ENCODE measurements at places on chromosomes 4 and X.

DNA sequence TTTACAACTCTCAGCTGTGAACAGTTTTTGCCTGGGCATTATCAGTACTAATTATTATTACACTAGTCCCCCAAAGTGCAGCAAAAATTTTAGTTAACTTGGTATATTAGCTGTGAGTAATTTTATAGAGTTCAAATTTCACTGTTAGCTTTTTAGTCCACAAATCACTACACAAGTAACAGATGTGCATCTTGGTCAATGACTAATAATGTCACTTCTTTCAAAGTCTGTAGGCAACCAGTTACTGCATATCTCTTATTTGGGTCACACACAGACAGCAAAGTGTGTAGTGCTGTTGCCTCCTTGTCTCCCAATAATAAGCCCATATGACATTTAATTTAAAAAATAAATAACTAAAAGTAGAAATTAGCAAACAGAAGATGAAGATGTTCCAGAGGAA lies 159.9 kb downstream of the SCFD2 start:
- no peak for DNase-seq

DNA sequence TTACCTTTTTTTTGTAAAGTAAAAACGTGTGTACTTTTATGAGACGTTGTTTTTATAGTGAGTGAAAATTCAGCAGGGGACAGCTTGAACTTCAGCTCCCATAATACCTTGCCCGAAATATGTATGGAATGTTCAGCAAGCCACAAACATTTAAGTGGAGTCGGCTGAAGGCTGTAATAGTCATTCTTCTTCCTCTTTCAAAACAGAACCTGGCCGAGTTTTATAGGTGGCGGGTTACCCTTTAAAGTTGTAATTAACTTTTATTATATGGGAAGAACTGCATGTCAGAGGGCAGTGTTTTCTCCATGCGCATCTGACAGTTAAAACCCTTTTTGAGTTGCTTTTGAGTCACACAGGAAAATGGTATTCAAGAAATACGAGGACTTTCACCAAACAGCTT lies 50.7 kb downstream of the CLDN34 start:
- DNase-seq, result no peak

DNA sequence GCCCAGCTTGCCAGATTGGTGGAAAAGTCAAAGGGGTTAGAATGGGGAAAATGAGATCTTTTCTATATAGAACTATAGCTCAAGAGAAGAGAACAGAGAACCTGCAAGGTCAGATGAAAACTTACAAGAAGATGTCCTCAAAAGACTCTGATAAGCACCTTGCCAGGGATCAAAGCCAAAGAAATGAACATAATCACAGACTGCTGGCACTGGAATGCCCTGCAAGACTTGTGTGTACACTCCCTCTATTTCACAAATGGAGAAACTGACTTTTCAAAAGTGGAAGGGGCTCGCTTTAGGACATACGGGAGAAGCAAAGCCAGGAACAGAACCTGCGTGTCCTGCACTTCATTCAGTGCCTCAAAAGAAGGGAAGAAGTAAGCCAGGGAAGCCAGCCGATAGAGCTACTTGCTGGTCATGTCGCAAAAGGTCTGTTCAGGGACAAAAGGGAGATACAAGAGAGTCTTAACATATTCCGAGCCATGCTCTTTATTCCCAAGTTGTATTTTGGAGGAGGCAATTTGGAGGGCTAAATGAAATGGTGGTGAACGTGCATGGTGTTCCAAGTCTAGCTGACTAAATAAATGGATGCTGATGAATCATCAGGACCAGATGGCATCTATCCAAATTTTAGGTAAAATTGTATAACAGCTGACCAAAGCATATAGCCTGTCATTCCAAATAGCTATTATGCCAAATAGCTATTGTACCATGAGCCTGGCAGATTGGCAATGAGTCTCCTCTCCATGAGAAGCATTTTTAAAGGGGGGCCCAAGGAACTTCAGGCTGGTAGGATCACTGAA lies 175.6 kb upstream of the GPC4 start:
- no peak for DNase-seq

DNA sequence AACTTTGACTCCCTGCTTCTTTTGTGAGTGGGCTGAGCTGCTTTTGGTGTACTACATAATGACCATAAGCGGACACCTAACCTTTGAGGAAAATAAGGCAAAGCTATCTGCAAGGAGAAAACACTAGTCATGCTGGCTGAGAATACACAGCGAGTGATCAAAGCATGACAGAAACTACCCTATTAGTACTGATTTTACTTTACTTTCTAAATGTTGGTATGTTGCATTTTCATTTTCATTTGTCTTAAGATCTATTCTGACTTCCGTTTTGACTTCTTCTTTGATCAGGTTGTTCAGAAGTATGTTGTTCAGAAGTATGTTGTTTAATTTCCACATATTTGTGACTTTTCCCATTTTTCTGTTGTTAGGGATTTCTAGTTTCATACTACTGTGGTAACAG lies 361.1 kb downstream of the TRAM1L1 start:
- no peak for DNase-seq

GRCh38 chr4:83546786-83547185 lies 10.9 kb downstream of the GPAT3 start:
- no peak for DNase-seq

DNA sequence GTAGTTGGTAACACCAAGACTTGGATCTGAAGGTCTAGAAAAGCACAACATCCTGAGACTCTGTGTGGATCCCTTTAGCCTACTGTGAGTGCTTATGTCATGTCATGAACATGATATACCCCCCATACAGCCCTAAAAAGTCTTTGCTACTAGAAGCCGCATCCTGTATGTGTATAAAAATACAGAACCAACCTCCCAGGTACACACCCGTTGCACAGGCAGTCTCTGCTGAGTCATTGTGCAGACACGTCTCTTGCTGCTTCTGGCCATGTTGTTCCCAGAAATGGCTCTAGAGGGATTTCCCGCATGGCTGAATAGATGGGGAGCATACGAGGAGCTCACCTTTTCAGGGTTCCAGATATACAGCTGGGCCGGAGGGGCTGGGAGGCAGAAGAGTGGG lies 93.3 kb downstream of the MAMLD1 start:
- no peak for DNase-seq

DNA sequence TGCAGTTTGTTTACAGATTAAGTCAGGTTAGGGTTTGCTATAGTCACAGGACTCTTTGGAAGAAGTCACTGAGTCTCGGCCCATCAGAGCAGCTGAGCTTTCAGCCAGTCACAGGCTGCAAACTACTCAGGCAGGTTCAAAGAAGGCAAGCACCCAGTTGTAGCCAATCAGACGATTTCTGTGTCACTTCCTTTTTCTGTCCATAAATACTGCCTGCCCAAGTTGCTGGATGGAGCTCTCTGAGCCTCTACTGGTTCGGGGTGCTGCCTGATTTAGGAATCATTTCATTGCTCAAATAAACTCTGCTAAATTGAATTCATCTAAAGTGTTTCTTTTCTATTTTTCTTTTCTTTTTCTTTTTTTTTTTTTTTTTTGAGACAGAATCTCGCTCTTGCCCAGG lies 7.3 kb upstream of the SH3BP2 start:
- DNase-seq, result no peak

DNA sequence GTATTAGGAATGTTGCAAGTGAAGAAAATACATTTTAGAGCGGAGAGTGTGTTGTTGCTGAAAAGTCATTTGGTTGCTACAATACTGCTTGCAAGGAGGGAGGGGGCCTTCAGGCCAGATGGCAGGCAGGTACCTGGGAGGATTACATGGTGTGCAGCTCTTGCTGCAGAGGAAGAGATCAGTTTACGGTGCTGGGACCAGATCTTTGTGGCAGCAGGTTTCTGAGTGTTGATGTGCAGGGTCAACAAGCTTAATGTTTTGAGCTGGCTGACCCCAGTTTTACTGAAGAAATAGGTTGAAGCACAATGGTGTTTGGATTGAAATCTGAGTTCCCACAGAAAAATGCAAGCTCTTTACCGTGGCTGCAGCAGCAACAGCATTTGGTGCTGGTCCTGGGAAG lies 96.4 kb upstream of the DDIT4L start:
- DNase-seq, result no peak

DNA sequence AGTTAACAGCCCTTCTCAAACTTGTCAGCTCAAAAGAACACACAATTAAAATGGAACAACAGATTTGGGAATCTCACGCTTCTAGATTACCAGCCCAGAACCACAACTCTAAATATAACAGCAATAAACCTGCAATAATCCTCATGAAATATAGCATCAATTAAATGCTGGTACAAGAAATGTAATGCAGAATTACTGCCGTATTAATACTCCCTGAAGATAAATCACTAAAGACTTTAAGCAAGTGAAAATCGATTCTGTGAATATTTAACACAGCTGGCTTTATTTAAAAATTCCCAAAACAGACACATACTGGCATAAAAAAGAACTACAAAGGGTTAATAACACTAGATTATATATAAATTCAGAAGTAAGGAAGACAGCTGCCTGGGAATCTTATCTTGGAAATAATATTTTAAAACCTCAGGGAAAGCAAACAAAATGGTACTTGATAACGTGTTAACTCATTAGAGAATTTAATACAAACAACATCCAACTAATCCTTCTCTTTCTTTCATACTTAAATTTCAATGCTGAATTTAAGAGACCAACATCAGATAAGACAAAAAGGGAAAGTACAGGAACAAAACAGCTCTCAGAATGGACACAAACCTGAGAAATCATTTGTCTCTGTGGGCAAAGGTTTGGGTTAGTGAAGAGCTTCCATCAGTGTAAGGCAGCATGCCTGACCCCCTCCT lies 34.7 kb downstream of the APBB2 start:
- no peak for DNase-seq

DNA sequence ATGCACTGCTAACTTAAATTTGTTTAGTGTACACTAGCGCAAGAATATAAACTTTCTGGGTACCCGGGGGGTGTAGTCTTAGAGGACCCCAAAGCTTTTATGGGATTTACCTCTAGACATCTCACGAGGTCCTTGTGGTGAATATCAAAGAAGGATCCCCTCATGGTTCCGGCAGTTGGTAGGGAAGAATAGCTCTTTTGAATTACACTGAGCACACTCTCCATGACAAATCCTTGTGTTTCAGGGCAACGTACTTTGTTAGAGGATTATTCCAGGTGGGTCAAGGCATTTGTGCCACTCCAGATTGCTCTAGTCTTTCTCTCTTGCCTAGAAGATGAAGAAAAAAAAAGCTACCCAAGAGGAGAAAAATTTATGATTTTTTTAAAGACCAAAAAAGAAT lies 387.6 kb downstream of the PDHA2 start:
- no peak for DNase-seq

DNA sequence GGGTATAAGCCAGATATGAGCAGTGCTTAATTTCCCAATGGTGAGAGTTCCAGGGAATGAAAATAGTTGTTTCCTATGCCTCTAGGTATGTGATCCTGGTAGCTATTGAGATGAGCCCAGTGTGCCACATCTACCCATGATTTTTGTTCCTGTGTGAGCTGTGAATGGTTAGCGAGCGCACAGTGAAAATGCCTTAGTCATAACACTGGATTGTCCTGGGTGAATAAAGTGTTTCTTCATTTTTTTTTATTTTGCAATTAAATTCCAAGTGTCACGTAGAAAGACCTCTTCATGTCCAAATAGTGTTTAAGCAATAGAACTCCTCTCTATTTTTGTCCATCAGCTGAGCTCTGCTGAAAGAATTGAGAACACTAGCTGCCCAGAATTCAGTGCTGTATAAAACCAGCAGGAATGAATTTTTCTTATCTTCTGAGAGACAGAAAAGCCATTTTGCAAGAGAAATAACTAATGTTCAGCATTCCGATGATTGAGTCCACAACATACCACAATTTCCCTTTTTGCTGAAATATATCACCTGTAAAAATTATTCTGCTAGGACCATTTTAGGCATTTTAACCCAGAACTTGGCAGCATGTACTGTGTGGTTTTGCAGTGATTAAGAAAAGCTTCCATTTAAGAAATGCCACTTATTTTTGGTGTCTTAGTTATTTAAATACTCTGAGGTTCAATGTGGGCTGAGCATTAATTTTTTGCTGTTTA lies 5.6 kb downstream of the MAOA start:
- no peak for DNase-seq

GRCh38 chr4:28890949-28891775 lies 1829.0 kb upstream of the PCDH7 start:
- no peak for DNase-seq

DNA sequence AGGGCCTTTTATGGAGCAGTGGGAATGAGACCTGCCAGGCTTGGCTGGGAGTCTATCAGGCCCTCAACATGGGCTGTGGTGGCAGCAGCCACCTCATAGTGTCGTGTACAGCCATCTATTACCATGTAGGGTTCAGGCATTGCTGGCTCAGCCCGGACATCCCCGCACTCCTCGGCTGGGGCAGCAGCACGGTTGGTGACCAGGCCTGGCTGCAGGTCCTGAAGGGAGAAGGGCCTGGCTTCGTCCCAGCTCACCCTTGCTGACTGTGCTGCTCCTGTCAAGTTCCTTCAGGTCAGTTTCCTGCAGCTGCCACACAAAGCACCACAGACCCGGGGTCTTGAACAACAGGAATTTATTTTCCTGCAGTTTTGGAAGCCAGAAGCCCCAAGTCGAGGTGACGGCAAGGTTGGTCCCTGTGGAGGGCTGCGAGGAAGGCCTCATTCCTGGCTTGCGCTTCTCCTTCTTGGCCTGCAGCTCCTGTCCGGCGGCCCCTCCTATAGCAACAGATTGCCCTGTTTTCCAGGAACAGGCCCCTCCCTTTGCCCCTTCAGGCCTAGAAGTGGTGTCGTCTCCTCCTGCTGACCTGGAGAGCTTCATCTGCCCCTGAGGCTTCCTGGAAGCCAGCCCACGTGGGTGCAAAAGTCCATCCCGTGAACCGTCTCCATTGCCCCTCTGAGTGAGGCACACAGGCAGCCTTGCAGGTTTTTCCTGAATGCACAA lies 25.2 kb upstream of the SORCS2 start:
- DNase-seq, result no peak

- no peak for DNase-seq
Observed at GRCh38 chrX:46770000-46770816, 11.3 kb upstream of the SLC9A7 start.

DNA sequence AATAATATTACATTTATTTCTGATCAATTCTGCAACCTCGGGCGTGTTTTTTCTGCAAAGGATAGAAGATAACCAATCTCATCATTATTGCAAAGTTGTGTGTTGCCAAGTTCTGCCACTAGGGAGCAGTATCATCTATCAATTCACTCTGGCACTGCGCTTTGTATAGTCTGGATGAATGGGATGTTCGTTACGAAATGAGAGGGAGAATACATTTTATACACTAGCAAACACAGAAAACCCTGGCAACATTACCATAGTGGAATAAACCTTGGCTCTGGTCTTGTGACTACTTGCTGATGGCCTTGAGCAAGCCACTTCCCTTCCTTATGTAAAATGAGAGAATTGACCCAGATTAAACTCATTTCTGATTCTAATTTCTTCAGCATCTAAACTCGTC lies 97.5 kb upstream of the ZNF518B start:
- DNase-seq, result peak; percentile 54

DNA sequence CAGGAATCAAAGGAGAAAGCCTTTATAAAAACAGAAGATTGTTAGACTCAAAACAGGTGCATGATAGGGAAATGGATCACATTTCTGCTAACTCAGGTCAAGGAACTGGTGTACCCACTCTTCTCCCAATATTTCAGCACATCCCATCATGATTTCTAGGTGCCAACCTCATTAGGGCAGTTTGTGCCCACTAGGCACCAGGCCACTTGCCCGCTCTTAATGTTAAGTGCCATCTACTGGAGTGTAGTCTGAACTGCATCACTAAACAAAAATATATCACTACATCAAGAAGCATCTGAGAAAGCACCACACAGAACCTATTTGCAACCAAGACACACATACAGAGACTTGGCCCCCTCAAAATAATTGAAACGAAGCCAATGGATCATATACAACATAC lies 140.4 kb upstream of the GRID2 start:
- DNase-seq, result no peak

- DNase-seq, result no peak
Observed at GRCh38 chr4:166324321-166324720, 451.3 kb downstream of the TLL1 start.

GRCh38 chrX:7090641-7091040 lies 56.9 kb upstream of the STS start:
- DNase-seq, result no peak
